ENCODE measurements at places on chromosomes 1 and 21.
A peak's percentile ranks its signal among the peaks of the same experiment; 100 is the strongest.

DNA sequence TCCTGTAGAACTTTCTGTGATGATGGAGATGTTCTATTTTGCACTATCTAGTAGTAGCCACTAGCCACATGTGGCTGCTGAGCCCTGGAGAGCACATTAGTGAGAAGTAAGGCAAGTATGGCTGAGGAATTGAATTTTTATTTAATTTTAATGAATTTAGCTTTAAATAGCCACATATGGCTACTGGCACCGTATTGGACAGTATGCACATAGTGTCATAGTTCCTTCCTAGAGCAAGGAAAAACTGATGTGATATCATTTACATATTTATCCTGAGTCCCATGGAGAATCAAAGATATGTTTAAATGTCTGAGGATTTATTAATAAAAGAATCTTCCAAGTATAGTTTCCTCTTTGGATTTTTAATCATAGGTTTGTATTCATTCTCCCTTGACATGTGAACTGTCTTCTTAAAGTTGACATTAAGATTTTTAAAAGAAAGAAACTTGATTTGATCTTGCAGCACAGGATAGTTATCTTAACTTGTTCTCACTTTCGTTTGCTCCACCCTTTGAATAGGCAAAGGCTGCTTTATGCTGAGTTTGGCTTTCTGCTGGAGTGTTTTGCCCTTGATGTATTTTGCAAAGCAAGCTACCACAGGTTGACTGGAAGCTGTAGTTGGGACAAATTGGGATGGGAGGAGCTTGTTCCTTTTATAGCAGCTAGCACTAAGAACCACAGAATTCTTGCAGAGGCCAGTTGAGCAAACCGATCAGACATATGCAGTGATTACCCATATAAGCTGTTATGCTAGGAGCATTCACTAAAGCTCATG, 129.7 kb downstream of the VPS13D start:
- no peak for DNase-seq

DNA sequence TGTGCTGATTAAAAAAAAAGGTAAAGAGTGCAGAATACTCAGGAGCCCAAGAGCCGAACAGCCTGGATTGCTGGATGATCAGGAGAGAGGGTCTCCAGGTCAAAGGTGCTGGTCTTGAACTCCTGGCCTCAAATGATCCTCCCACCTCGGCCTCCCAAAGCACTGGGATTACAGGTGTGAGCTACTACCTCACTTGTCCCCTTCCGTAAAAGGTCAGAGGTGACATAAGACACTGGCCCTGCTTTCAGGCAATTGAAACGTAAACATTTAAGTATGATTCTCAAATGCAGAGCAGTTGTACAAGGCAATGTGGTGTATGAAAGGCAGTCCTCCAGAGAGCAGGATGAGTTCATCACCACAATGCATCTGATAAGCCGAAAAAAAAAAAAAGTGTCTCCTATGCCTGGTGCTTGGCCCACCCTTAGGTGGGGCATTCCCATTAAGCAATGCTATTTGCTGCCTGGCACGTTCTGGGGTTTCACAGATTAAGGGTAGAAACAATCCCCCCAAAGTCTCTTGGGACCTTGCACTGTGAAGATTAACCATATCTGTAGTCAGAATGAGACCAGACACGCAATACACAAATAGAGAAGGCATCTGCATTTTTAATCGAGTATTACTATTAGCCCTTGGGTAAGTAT, 47.7 kb downstream of the PARP1 start:
- DNase-seq: no peak

DNA sequence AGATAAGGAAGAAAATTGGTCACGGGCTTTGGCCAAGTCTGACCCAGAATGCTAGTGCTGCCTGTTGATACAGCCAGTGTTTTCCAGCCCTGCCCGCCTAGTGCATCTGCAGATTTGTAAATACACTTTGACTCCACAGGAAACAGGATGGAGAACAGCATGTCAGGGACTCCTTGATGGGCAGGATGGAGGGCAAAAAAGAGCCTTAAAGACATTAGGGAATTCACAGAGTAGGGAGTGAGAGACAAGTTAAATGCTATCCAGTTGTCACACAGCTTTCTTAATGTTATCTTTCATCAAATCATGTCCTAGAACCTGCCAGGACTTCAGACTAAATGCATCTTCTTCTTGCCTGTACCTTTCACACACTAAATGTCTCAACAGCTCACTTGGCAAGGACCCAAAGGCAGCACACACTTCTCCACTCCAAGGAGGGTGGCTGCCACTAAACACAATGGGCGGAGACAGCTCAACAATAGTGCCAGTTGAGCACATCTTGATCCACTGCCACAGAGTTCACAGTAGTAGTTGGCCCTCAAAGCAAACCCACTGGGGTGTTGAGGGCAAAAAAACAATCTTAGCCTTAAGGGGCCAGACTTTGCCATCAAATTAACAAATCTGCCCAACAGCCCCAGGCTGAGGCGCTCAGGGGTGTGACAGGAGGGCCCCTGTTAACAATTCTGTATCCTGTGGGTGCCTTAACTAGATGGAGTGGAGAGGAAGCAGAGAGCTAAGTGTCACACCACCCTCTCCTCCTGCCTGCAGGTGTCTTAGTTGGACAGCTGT, 2.7 kb downstream of the HIVEP3 start:
- no peak for DNase-seq

DNA sequence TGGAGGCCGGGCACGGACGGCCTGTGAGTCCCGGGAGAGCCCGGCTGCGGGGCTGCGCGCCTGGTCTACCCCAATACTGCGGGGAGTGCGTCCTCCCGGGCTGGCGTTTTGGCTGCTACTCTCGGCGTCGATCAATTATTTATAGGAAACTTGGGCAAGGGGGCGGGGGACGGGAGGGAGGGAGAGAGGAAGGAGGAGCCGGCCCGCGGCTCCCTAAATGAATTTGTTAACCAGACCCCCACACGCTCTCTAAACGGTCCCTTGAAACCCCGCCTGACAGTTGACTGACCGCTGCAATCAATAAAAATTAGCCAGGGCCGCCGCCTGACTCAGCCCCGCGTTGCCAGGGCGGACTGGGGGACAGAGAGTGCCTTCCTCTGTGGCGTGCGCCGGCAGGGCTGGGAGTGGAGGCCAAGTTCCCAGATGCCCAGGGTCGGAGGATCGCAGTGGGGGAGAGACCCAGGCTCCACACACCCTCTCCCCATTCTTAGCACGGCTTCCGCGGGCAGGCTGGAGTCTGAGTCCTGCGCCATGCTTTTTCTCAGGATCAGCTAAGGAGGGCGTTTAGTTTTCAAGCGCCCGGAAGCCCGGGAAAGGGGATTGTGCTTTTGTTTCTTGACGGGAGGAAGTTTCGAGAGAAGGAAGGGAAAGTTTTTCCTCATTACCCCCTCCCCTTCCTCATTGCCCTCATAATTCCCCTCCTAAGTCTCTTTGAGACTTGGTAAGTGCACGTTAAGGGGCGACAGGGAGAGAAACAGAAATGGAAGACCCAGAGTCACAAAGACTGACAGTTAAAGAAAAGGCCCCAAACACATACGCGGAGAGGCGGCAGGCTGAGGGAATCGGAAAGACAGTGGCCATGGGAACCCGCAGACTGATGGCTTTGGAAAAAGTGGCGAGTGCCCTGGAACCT, 6.2 kb downstream of the PAX7 start:
- DNase-seq: no peak

DNA sequence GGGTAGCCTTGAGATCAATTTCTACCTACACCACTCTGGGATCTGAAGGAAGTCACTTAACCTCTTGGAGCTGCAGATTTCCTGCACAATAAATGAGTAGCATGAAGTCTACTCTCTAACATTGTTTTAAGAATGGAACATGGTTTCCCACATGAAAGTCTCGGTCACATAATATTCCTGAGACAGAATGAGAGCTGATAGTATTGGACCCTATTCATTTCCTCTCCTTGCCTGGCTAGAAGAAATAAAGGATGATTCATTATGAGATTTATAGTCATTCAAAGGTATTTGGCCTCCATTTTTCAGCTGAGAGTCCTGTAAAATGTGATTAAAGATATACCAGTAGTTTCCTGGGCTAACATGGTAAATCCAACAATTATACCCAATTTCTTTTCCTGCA, 56.7 kb downstream of the ARHGAP29 start:
- no peak for DNase-seq

GRCh38 chr21:45167796-45168222, 93.4 kb downstream of the ADARB1 start:
- DNase-seq: peak; percentile 23

DNA sequence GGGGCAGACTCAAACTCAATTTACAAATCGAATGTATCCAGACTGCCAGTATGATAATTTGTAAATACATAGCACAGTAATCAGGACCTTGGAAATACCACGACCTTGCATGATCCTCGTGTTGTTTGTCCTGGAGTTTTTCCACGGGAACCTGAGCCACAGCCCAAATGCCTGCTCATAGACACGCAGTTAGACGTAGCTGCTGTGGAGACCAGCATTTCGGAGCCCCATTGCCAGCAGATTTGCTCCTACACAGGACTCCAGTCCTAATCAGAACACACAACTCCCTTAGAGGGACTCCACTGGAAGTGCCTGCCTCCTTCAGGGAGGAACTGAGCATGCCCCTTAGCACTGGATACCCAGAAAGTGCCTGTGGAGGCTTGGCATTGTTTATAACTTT, 163.2 kb downstream of the GALNT2 start:
- no peak for DNase-seq

DNA sequence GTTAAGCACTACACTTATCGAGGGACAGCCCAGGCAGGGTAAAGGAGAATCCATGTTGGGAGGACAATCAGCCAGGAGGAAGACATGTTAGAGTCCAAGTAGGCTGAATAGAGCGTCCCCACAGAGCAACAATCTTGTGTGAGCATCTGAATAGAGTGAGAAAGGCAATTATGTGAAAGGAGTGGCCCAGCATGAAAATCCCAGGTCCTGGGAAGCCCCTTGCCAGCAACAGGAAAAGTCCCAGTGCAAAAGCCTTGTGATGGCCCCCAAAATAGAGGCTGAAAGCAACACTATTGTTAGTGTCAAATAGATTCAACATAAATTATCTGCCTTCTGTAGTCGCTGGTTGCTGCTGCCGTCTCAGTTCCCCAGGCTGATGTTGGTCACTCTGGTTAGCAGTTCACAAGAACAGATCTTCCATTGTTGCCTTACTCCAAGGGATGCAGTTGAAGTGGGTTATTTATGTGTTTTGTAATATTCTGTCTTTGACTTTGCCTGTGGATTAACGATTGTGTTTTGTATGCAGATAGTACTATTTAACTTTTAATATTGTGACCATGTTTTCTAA, 12.1 kb upstream of the ABL2 start:
- DNase-seq: no peak

- DNase-seq: no peak
Observed at GRCh38 chr1:201538612-201539551, at the start of gene NAV1. TSS of gene NAV1 (plus strand) at chr1:201539127. CDS start at chr1:201622885, 83,758 bp downstream.

GRCh38 chr1:87044840-87045239, 130.4 kb downstream of the HS2ST1 start:
- DNase-seq: no peak

- no peak for DNase-seq
Observed at GRCh38 chr1:48127735-48128685, 94.5 kb upstream of the SLC5A9 start.

- DNase-seq: no peak
Observed at GRCh38 chr1:39081271-39082009, 55.3 kb downstream of the NDUFS5 start.

GRCh38 chr21:25863031-25863430, 128.3 kb downstream of the GABPA start:
- DNase-seq: no peak

DNA sequence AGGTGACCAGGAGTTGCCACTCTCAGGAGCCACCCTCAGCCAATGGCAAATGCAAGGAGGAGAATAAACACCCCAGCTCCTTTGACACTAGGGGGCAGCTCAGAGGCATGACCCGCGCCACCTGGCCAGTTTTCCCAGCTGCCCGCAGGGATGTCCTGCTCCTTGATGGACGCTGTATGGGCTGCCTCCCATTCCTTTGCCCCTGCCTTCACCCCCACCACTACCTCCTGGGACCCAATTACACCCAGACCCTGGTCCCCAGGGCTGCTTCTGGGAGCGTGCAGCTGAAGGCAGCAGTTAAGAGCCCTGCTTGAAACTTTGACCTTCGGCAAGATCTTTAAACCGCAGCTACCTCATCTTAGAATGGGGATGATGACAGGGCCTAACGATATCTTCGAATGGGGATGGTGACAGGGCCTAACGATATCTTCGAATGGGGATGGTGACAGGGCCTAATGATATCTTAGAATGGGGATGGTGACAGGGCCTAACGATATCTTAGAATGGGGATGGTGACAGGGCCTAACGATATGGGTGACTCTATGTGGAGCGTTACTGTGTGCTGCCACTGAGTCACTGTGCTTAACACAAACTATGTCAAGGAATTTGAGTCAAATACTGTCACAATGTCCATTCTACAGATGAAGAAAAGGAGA, 163.0 kb upstream of the KAZN start:
- DNase-seq: no peak

DNA sequence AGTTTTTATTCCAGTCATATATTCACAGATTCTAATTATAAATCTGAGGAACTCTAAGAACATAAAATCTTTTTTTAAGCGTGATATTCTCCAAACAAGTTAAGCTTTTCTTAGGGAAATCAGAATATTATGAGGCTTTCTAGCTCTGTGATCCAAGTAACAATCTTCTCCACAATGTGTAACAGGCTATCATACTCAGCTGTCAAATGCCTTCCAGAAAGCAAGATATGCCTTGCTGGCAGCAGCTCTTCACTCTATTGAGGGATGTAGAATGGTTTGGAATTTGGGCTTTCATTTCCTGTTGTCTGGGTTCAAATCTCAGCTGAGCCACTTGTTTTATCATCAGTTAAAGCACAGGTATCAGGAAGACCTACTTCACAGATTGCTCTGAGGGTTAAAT, 446.5 kb downstream of the PTBP2 start:
- DNase-seq: no peak

- peak; percentile 59 for DNase-seq
Observed at GRCh38 chr1:24914226-24915069, 15.6 kb downstream of the RUNX3 start.

DNA sequence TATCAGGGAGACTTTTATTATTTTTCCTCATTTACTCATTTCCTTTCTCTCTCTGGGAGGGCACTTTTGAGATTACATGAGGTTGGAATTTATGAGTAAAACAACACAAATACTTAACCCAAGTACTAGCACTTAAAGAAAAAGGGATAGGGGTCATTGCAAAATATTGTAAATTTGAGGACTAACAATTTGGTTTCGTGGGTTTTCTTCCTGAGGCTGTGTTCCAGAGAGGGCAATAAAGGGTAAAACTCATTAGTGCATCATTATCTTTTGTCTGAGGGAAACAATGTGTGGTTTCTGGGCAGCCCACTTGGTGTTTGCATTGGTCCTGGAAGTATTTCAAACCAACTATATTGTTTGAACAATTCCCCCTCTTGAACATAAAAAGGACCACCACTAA, 96.5 kb downstream of the GREM2 start:
- DNase-seq: peak; percentile 39

DNA sequence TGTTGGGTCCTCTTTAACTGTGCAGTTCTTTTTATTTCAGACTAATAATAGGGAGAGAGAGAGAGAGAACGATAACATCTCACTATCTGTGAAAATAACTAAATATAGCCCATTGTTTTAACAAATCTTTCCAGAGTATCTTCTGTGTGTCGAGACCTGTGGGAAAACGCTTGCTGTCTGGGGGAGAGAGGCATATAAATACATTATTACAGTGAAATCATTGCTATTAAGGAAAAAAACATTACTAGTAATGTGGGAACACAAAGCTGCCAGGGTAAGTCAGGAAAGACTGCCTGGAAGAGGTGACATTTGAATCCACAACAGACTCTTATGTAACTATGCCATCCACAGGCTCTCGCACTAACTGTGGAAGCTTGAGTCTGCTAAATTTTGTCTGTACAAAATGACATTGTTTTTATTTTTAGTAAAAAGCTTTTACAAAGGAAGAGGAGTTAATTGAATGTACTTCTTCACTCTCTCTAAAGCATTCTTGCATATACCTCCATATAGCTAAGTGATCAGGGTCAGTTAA, 59.8 kb upstream of the PGD start:
- no peak for DNase-seq

Data from AG09309 (cell line).